ENCODE measurements at places on chromosomes 12 and 14.
A peak's percentile ranks its signal among the peaks of the same experiment; 100 is the strongest.

DNA sequence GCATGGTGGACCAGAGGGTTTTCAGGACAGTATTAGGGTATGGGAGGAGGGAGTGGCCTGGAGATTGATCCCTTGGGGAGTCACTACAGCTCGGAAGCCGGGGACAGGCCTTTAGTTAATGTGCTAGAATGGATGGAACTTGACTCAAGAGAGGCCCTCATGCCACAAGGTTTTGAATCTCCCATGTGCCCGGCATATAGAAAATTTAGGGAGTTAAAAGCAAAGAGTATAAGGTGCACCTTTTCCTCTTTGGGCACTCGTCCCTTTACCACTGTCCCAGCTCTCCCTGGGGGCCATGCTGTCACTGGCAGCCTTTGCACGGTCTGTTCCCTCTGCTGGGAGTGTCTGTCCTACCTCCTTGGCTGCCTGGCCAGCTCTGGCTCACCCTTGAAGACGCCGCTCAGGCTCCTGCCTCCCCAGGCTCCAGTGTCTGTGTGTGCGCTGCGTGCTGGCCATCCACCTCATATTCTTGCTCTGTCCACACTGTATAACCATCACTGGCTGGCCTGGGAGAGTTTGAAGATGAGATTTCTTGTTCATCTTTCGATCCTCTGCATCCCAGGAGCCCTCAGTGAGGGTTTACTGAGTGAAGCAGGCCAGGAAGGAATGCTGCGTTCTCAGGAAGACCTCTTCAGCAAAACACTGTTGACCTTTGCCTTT lies 161.3 kb downstream of the ZFP36L1 start:
- DNase-seq = no peak

DNA sequence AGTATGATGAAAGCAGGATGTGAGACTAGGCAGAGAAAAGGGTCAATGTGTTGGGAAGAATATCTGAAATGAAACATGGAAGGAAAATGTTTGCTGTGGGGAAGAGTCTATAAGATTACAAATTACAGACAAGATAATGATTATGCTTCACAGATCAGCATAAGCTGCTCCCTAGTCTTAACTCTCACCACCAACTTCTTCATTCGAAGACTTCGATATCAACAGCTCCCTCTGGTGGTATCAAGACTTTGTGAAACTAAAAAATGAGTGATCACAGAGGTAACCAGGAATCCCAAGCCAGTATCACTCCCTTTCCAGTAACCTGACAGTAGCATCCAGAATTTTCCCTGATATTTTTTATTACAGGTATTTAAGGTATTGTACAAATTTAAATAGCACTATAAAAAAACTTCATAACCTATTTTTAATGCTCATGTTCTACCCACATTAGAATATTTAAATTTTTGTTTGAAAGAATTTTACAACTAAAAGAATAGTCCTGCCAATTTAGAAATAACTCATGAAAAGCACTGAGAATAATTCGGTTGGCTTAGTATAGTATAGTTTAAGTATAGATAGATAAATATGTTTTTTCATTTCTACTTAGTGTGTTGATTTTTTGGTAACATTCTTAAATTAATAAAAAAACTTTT lies 84.4 kb downstream of the C2CD5 start:
- no peak for DNase-seq

DNA sequence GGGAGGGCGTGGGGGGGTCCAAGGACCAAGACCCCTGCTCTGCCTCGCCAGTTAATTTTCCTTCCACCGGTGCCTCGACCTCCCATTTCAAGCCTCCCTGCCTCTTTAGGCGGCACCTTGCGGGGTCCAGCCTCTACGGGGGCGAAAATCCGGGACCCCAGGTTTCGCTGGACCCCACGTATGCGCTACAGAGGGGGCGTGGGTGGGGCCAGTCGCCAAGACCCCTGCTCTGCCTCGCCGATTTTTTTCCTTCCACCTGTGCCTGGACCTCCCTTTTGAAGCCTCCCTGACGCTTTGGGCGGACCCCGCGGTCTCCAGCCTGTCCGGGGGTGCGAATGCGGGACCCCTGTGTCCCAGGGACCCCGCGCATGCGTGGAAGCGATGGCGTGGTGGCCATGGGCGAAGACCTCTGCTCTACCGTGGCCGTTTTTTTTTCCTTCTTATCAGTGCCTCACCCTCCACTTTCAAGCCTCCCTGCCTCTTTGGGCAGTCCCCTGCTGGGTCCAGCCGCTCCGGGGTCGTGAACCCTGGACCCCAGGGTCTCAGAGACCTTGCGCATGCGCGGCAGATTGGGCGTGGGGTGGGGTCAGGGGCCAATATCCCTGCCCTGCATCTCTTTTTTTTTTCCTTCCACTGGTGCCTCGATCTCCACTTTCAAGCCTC lies 324.2 kb downstream of the ALG10 start:
- DNase-seq = no peak

- no peak for DNase-seq
These were observed 70.8 kb upstream of the DACT1 start for GRCh38 chr14:58566979-58567378.

DNA sequence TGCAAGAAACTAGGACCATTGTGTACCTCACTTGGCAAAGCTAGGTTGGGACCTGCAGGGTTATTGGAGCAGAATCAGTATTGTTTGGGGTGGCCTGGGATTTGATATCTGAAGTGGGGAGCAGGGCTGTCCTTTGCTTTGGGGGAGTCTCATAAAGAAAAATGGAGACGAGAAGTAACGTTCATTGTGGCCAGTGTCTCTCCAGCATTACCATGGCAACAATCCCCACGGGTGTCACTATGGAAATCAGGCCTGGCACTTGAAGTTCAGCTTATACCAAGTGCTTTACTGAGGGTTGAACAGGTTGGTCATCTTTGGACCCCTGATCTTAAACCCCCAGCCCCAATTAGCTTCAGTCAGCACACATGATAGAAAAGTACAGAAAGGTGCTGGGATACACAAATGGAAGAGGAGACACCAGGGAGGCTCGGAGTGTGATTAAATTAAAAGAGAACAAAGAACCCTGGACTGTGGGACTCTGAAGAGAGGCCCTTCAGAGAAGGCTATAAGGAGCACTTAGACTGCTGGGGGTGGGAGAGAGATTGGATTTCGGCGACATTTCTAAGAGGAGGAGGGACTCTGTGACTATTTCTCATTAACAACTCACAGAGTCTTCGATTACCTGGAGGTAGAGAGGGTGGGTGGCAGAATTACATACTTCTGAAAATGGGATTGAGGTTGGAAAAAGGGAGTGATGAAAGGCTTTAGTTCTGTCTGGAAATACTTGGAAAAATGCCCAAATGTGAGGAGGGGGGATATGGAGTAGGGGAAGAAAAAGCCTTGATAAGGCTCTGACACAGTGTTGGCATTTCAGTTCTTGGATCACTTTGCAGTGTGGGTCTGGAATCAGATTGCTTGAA lies 3.7 kb downstream of the KIF5A start:
- no peak for DNase-seq

DNA sequence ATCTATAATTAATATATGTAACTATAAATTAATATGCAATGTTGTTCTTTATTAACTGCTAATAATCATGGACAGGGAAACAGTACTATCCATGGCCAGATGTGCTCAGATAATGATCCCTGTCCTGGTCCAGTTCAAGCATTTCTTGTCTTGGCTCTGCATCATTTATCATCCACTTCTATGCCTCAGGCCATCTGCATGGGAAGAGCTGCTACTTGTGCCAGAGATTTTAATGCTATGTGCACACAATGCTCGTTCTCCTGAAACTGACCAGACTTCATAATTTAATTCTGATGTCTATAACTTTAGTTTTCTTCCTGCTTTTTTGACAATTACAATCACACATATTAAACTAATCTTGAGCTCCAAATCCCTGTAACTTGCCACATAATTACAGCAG lies 11.2 kb upstream of the TMX1 start:
- DNase-seq = no peak

GRCh38 chr12:78916845-78917480 lies 52.4 kb downstream of the SYT1 start:
- DNase-seq = no peak

DNA sequence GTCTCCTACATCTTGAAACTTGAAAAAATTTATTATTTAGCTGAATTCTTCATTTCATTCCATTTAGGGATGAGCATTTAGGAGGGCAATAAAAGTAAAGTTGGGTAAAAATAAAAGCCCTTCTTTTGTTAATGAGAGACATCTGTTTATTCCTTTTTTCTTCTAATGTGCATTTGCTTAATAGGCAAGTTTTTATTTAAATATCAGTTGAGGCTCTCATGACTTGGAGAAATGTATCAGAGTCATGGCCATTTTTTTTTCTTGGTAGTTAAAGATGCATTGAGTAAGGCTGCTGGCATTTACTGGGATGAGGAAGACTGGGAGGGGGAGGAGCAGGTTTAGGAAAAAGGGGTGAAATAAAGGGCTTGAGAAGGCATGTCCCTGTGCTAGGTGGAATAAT lies 609.9 kb upstream of the TMEM132C start:
- DNase-seq = no peak

DNA sequence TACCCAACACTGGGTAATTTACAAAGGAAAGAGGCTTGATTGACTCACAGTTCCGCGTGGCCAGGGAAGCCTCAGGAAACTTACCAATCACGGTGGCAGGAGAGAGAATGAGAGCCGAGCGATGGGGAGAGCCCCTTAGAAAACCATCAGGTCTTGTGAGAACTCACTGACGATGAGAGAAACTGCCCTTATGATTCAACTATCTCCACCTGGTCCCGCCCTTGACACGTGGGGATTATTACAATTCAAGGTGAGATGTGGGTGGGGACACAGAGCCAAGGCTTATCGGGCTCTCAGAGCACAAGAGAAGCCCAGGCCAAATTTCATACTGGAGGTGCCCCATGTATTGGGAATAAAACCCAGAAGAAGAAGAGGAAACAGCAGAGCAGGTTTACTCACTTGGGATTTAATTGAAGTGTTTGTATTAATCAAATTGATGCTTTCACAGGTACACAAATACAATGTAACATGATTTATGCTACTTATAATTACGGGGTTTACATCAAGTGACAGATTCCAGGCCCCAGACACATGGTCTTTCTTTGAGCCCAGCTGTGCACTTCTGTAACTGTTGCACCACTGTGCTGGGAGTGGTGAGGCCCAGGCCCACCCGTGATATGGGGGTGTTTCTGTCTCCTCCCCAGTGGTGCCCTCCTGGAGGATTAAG lies 8.2 kb upstream of the CCDC85C start:
- DNase-seq = peak; percentile 11

GRCh38 chr14:85280074-85280473 lies 249.9 kb upstream of the FLRT2 start:
- no peak for DNase-seq

GRCh38 chr12:12350868-12351463 lies 924 bp upstream of the MANSC1 start:
- no peak for DNase-seq

All from NCI-H2081 treated with DMSO at 0.1 percent for 48 hours (cell line).